Hepatocyte (in vitro differentiated cells): ENCODE measurements at places on chromosomes 1 and 21. TPM values are rescaled to one million over a fixed set of nuclear protein-coding genes. Genes with fewer than 3 reads are reported as not detected.

GRCh38 chr1:236489710-236490377, 33.9 kb upstream of the LGALS8 start:
- no peaks in the 10 kb centered on the region for H3K4me1 ChIP-seq
- peak; percentile 84 for DNase-seq
- no peaks in the 10 kb centered on the region for H3K27me3 ChIP-seq
- no peaks in the 10 kb centered on the region for H3K36me3 ChIP-seq
- no peak overlapping the region for H3K4me3 ChIP-seq

DNA sequence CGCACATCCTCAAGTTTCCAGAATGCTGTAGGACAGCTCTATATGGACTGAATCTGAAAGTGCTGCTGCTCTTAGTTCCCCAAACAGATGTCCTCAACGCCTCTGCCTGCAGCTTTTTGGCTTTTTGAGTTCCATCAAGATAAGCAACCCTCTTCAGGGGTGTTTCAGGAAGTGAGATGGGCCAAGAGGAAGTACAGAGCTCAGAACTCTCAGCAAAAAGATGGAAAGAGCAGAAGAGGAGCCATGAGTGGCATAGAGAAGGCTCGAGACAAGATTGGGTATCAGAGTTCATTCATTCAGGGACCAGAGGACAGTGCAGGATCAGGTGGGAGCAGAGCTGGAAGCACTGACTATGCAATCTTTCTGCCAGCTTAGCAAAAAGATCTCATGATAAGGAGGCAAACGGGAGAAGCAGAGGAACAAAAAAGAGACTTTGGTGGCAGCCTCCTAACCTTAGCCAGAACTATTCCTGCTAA, at the start of the genes ADORA3 and TMIGD3:
TSS of gene ADORA3 (minus strand) at position 49 of the 476 bp plus-strand sequence. CDS start 279 bp downstream, outside the sequence.
TSS of gene TMIGD3 (minus strand) at position 49 of the 476 bp plus-strand sequence. CDS start 279 bp downstream, outside the sequence.
- DNase-seq, result no peak
- H3K27ac ChIP-seq, result no peak within 1 kb of the TSS
- H3K36me3 ChIP-seq, result no peaks in the 10 kb centered on the region
- H3K4me3 ChIP-seq, result no peak within 1 kb of the TSS
- peaks cover 14% of the 10 kb centered on the region for H3K4me1 ChIP-seq
- no peaks in the 10 kb centered on the region for H3K27me3 ChIP-seq

DNA sequence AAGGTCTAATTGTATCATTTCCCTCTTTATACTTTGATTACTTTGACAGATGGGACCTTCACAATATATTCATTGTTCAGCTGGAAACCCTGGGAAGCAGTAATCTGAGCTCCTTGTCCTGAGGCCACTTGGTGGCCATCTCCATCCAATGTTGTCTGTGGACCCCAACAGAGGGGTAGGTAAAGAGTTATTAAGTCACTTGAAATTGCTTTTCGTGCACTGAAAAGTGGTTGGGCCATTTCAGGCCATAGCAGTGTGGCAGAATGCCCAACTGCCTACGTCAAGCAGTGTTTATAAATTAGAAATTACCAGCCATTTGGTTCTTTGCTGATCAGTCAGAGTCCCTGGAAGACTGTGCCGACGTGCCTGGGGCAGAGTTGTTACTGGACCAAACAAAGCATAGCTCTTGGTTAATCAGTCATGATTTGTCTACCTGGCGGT, 308.3 kb upstream of the USP25 start:
- H3K4me1 ChIP-seq, result no peaks in the 10 kb centered on the region
- no peak overlapping the region for H3K4me3 ChIP-seq
- no peak for DNase-seq
- no peaks in the 10 kb centered on the region for H3K36me3 ChIP-seq

DNA sequence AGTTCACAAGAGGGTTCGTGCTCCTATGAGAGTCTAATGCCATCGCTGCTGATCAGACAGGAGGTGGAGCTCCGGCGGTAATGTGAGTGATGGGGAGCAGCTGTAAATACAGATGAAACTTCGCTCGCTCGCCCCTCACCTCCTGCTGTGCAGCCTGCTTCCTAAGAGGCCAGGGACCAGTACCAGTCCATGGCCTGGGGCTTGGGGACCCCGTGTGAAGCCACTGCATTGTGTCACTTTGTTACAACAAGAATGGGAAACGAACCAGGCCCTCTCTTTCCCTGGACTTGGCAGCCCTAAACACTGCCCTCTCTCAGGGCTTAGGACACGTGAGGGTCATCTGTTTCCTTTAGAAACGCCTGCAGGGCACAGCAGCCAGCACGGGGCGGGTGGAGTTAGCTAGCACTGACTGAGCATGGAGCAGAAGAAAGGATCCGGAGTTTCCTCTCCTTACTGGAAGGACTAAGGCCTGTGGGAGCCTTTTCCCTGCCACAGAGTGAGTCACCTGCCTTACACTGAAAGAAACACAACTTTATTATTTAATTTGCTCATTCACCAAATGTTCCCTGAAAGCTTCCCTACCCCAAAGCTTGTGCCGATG, 185.2 kb upstream of the TMEM51 start:
- H3K27me3 ChIP-seq, result no peaks in the 10 kb centered on the region
- no peak overlapping the region for H3K4me3 ChIP-seq
- no peaks in the 10 kb centered on the region for H3K36me3 ChIP-seq
- H3K4me1 ChIP-seq, result no peaks in the 10 kb centered on the region
- H3K27ac ChIP-seq, result no peak overlapping the region

- peaks cover 6% of the 10 kb centered on the region for H3K4me1 ChIP-seq
- no peak overlapping the region for H3K27ac ChIP-seq
- H3K27me3 ChIP-seq, result no peaks in the 10 kb centered on the region
- no peaks in the 10 kb centered on the region for H3K36me3 ChIP-seq
- no peak overlapping the region for H3K4me3 ChIP-seq
These were observed 80.8 kb upstream of the JUN start for GRCh38 chr1:58864654-58865053.

DNA sequence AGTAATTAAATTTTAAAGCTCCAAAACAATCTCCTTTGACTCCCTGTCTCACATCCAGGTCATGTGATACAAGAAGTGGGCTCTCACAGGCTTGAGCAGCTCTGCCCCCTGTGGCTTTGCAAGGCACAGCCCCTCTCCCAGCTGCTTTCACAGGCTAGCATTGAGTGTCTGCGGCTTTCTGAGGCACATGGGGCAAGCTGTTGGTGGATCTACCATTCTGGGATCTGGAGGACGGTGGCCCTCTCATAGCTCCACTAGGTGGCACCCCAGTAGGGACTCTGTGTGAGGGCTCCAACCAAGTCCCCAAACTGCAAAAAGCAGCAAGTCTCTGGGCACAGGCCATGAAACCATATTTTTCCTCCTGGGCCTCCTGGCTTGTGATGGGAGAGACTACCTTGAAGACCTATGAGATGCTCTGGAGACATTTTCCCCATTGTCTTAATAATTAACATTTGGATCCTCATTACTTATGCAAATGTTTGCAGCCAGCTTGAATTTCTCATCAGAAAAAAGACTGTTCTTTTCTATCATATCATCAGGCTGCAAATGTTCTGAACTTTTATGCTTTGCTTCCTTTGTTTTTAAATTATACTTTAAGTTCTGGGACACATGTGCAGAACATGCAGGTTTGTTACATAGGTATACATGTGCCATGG, 554.1 kb upstream of the OLFM3 start:
- H3K4me1 ChIP-seq, result no peaks in the 10 kb centered on the region
- no peaks in the 10 kb centered on the region for H3K36me3 ChIP-seq
- H3K27ac ChIP-seq, result no peak overlapping the region
- no peaks in the 10 kb centered on the region for H3K27me3 ChIP-seq
- no peak overlapping the region for H3K4me3 ChIP-seq
- peak; percentile 20 for DNase-seq

HMCN1 gene
- 2.0 and 2.3 TPM in 2 replicates for polyA plus RNA-seq

EXO1 gene
- polyA plus RNA-seq, result 1.00 and 3.1 TPM in 2 replicates

HLX gene
- polyA plus RNA-seq, result 5.9 and 6.1 TPM in 2 replicates

DNA sequence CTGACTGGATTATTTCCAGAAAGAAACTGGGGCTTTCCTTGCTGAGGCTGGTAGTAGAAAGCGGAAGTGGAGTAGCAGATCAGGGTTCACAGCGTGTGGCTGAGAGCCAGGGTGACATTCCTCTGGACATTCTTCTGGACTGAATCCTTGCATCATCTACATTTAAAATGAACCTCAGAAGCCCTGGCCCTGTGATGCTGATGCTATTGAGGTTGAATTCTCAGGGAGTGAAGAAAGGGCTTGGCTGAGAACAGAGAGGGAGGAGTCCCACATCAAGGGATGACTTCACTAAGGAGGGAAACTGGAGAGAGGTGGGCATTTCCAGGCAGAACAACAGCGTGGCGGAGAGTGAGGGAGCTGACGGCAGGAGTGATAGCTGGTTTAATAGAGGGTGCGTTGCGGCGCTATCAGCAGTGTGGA, 102.3 kb upstream of the LMO4 start:
- no peaks in the 10 kb centered on the region for H3K36me3 ChIP-seq
- no peaks in the 10 kb centered on the region for H3K27me3 ChIP-seq
- no peaks in the 10 kb centered on the region for H3K4me1 ChIP-seq
- DNase-seq, result peak; percentile 76
- H3K4me3 ChIP-seq, result no peak overlapping the region

DNA sequence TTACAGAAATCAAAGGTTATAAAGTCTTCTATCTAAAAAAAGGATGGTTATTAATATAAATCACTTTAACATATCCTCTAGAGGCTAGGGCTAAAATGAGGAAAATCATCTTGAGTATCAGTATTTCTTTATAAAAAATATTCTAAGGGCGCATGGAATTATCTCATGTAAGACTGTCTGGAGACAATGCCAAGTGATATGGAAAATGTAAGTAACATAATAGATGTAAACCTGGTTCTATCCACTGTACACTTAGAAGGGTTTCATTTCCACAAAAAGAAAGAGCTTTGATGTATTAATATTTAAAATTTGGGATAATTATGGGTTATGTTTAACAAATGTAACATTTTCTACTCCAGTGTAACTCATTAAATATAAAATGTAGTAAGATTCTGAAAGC, 95.9 kb upstream of the DPH5 start:
- no peaks in the 10 kb centered on the region for H3K27me3 ChIP-seq
- H3K36me3 ChIP-seq, result no peaks in the 10 kb centered on the region
- no peak for DNase-seq
- H3K27ac ChIP-seq, result no peak overlapping the region
- H3K4me3 ChIP-seq, result no peak overlapping the region

DNA sequence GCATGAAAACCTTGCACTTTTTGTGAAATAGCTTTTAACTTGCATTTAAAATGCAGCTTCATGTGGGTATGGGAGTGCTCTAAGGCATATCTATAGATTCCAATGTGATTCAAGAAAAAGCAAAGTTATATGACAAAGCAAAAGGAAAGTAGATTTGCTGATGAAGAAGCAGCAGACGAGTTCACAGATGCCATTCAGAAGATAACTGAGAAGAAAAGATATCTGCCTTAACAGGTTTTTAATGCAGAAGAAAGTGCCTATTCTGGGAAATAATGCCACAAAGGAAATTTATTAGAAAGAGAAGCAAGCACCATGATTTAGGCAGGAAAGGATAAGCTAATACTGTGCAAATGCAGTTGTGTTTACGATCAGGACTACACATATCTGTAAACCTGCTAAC, 68.1 kb downstream of the PHTF1 start:
- H3K27me3 ChIP-seq, result no peaks in the 10 kb centered on the region
- DNase-seq, result no peak
- H3K4me3 ChIP-seq, result no peak overlapping the region
- H3K4me1 ChIP-seq, result no peaks in the 10 kb centered on the region
- no peaks in the 10 kb centered on the region for H3K36me3 ChIP-seq
- no peak overlapping the region for H3K27ac ChIP-seq

GRCh38 chr1:13702425-13703127, 2.6 kb downstream of the PRDM2 start:
- no peak for DNase-seq
- H3K36me3 ChIP-seq, result no peaks in the 10 kb centered on the region
- H3K4me3 ChIP-seq, result no peak overlapping the region
- H3K27me3 ChIP-seq, result no peaks in the 10 kb centered on the region

TDRKH gene
- 1.6 and 1.8 TPM in 2 replicates for polyA plus RNA-seq

- no peak for DNase-seq
- no peak overlapping the region for H3K27ac ChIP-seq
- no peaks in the 10 kb centered on the region for H3K4me1 ChIP-seq
- no peaks in the 10 kb centered on the region for H3K27me3 ChIP-seq
- no peaks in the 10 kb centered on the region for H3K36me3 ChIP-seq
- H3K4me3 ChIP-seq, result no peak overlapping the region
These were observed 12.0 kb downstream of the AKT3 start for GRCh38 chr1:243837907-243838535.

TTC13 gene
- polyA plus RNA-seq, result 9.7 and 13.0 TPM in 2 replicates

- no peaks in the 10 kb centered on the region for H3K27me3 ChIP-seq
- H3K4me1 ChIP-seq, result peaks cover 6% of the 10 kb centered on the region
- no peak overlapping the region for H3K4me3 ChIP-seq
- no peak for DNase-seq
- no peaks in the 10 kb centered on the region for H3K36me3 ChIP-seq
These were observed 87.8 kb upstream of the TMEM51 start for GRCh38 chr1:15065736-15066135.

DNA sequence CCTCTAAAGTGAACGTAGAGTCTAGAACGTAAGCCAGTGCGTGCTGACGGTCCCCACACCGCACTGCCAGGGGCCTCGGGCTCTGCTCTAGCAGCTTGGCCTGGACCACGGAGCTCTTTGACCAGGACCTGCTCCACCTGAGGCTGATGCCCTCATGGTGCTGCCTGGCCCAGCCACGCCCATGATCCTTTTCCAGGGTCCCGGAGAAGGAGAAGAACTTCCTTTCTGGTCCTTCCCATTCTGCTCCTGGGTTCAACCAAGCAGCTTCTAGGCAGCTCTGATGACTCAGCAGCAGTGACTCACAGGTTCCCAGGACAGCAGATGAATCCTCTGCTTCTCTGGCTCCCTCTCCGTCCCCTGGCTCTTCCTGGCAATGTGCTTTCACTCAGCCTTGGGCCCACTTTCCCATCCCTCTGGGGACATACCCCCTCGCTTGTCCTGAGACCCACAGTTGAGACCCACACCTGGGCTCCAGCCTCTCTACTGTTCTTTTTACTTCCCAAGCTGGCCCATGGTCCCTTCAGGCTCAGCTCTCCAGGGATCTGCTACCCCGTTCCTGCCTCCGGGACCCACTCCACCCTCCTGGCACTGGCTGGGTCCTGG, 246.3 kb upstream of the RAB4A start:
- no peak overlapping the region for H3K4me3 ChIP-seq
- DNase-seq, result peak; percentile 85
- H3K36me3 ChIP-seq, result no peaks in the 10 kb centered on the region
- H3K4me1 ChIP-seq, result peaks cover 17% of the 10 kb centered on the region
- peak overlapping the region; percentile 50 for H3K27ac ChIP-seq
- H3K27me3 ChIP-seq, result no peaks in the 10 kb centered on the region

DNA sequence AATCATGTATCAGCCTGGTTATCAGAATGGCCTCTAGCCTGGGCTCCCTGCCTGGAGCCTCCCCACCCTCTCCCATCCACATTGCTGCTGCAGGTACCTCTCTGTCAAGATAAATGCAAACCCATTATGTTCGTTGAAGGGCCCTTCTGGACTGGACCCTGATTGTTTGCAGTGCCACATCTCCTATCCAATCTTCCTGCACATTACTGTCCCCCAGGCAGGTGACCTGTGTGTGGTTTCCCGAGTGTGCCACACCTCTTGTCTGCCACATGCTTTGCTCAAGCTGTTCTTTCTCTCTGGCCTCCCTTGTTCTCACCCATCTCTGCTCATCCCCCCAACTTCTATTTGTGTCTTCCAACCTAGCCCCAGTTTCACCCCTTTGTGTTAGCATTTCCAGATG, 32.4 kb downstream of the IER5 start:
- no peak overlapping the region for H3K4me3 ChIP-seq
- H3K4me1 ChIP-seq, result peaks cover 18% of the 10 kb centered on the region
- no peaks in the 10 kb centered on the region for H3K27me3 ChIP-seq
- H3K27ac ChIP-seq, result peak overlapping the region; percentile 51
- no peaks in the 10 kb centered on the region for H3K36me3 ChIP-seq

- H3K27me3 ChIP-seq, result no peaks in the 10 kb centered on the region
- no peaks in the 10 kb centered on the region for H3K4me1 ChIP-seq
- H3K4me3 ChIP-seq, result no peak overlapping the region
- no peaks in the 10 kb centered on the region for H3K36me3 ChIP-seq
- no peak for DNase-seq
These were observed 50.0 kb downstream of the KIAA0319L start for GRCh38 chr1:35506960-35507912.
